HFFc6 (cell line): ENCODE measurements at places on chromosomes 16 and 17.
A peak's percentile ranks its signal among the peaks of the same experiment; 100 is the strongest.

GRCh38 chr17:3471599-3471998, at the start of gene SPATA22:
TSS of gene SPATA22 (minus strand) at chr17:3471819. CDS start at chr17:3469325, 2,494 bp downstream.
- no peak for DNase-seq

DNA sequence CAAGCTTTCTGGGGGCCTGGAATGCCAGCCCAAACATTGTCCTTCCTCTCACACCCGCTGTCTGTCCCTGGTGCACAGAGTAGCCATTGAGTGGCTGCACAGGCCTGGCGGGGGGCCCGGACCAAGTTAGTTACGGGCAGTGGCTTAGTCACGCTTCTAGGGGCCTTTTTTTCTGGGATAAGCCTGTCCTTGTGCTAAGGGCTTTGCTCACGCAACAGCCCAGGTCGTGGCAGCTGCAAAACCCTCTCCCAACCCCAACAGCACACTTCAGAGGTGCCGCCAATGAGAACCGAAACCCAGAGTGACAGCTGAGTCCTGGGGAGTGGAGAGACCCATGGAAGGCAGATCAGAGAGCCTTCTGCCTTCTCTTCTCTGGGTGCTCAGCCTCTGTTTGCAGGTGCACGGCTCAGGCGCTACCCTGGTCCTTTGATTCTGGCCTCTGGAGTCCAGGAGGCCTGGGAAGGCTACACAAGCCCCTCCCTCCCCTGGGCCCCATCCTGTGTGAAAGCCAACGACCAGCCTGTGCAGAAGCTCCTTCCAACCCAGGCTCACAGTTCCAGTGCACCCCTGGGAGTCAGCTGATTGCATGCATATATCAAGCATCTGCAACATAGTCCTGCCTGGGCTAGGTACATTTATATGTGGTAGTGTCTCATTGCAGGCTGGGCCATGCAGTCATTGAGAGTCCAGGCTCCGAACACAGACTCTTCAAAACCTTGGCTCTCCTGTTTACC, 9.1 kb downstream of the WSCD1 start:
- DNase-seq = no peak

DNA sequence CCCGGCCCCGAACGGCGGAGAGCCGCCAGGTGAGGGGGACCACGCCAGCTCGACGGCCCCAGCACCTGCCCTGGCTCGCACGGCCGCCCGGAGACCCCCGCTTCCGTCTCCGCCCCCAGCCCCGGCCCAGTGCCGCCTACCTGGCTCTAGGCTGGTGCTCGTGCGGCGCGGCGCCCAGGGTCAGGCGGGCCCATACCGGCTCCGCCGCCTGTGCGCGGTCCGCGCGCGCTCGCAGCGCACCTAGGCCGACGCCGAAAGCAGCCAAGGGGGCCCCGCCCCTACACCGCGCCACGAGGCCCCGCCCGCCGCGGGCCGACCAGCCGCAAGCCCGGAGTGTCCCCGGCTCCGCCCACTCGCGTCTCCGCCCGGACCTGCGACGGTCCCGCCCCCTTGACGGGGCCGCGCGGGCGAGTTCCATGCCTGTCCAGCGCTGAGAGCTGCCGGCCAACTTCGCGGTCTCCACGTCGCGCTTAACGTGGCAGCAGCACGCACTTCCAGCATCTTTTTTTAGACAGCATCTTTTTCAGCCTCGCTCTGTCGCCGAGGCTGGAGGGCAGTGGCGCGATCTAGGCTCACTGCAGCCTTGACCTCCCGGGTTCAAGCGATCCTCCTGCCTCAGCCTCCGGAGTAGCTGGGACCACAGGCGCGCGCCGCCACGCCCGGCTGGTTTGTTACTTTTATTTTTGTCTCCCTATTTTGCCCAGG, at the start of gene SLC25A39:
Gene SLC25A39 (minus strand): TSS at position 253 of the 705 bp plus-strand sequence. CDS start 1,261 bp downstream, outside the sequence.
- DNase-seq = peak; percentile 91

GRCh38 chr17:62899361-62899760, 66.7 kb upstream of the TANC2 start:
- DNase-seq = no peak

GRCh38 chr17:39740357-39741111, 2.8 kb downstream of the GRB7 start:
- DNase-seq = peak; percentile 35

DNA sequence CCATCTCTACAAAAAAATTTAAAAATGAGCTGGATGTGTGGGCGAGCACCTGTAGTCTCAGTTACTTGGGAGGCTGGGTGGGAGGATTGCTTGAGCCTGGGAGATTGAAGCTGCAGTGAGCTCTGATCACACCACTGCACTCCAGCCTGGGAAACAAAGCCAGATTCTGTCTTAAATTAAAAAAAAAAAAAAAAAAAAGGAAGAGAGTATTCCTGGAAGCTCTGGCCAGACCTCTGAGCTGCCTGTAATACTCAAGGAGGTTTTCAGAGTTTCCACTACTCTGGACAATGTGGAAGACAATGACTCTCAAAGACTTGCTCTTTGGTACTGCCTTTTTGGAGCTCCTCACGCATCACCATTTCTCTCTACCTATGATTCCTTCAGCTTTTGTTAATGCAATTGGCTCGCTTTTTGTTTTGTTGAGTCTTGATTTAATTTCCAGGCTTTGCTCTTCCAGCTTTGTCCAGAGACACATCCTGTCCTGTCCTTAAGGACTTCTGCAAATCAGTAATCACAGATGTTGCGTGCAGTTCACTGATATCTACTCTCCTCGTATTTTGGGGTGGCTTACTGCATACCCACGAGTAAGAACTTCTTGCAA, 10.8 kb downstream of the CHD9 start:
- DNase-seq = no peak

- DNase-seq = no peak
These were observed 8.8 kb downstream of the TBX4 start for GRCh38 chr17:61460796-61461585.

DNA sequence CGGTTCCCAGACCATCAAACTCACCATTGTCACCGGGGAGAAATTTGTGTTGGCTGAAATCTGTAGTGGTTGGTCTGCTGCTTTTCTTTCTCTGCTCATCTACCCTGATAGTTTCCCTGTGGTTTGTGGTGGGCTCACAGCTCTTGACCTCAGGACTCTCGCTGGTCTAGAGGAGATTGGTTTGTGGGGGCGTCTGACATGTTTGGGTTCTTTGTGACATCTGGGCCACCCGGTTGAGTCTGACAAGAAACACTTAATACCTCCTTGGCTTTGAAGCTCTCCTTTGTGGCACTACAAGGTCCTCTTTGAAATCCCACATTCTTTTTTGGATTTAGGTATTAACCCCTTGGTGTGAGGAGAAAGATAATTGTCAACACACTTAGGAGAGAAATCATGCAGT, 662.0 kb downstream of the WWOX start:
- DNase-seq = no peak

DNA sequence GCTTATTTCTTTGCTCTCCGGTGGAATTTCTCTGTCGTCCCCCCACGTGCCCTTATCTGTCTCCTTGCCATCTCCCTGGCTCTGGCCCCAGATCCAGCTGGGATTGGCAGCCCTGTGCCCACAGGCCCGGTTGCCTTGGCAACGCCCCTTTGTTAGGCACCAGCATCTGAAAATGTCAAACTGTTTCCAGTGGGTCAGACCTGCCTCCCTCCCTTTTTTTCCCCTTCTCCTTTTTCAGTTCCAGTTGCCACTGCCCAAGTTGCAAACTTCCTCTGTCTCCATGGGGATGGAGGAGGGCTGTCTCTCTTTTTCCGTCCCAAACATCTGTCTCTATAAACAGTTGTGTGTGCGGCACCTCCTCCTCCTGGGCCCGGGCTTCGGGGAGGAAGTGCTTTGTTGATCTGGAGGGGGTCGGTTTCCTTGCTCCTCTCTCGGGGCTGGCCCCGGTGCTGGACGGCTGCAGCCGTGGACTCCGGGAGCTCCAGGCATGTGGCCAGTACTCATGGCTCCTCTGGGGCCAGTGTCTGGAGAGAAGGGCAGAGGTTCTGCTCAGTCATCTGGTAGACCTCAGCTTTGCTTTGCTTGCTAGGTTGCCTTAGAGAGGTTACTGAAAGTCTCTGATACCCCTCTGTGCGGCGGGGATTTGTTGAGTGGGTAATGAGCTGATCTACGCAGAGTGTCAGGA, 35.3 kb downstream of the SOCS3 start:
- peak; percentile 84 for DNase-seq

DNA sequence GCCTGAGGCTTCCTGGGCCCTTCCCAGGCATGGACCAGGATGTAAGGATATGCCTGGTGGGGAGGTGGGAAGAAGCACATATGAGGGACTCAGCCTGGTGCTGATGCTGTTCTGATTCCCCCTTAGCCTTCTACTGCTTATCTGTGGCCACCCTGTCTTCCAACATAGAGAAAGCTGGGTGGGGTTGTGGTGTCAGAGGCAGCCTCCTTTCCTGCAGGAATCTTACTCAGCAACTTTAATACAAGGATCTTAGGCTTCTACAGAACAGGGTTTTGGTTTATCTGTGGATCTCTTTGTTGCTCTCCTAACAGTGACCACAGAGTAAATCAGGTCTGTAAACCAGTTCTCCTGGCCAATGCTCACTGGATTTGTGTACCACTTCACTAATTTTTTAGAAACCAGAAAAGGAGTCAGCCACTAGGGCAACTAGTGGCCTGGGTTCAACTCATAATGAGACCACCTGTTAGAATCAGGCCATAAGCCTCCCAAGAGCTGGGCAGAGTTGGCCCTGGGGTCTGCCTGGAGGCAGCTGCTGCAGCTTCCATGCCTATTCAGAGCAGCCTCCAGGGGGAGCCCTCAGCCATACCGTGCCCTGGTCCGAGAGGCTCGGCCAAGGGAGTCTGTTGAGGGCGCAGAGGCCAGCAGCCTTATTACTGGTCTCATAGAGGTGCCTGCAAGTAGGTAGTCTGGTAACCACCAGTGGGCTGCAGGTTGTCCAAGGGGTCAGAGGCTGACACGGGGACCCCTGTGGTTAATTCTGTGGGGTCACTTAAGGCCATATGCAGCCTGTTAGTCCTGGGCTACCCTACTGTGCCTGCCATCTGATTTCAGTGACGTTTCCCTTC, 7.1 kb downstream of the HAS3 start:
- no peak for DNase-seq

DNA sequence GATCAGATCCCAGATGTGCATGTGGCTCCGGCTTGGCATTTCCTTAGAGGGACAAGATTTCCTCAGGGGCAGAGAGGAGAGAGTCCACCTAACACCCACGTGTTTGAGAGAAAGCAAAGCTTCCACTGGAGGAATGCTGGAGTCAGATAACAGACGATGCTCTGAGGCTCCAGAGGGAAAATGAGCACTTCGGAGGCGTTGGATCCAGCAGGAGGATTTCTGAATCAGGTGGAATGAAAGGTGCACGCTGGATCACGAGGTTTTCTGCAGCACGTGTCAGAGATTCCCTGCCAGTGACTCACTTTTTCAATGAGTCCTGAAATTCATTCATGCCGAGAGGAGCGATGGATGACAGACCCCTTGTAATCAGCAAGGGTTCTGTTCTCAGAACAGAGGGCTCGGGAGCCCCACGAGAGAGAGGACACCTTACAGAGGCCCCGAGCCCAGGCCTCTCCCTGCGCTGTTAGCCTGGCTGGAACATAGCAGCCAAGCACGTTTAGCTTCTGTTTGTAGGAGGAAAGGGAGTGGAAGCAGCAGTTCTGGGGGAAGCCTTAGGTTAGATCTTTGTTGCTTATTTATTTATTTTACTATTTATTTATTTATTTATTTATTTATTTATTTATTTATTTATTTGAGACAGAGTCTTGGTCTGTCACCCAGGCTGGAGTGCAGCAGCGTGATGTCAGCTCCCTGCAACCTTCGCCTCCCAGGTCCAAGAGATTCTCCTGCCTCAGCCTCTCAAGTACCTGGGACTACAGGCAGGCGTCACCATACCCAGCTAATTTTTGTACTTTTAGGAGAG, 49.3 kb upstream of the JPH3 start:
- no peak for DNase-seq

GRCh38 chr17:32445497-32445896, 1.2 kb downstream of the PSMD11 start:
- no peak for DNase-seq

GRCh38 chr16:87621976-87622713, 19.8 kb downstream of the JPH3 start:
- no peak for DNase-seq
